ENCODE measurements at places on chromosomes 4 and X.

- DNase-seq = no peak
Measured at GRCh38 chr4:120801137-120801758, 121.3 kb downstream of the PRDM5 start.

DNA sequence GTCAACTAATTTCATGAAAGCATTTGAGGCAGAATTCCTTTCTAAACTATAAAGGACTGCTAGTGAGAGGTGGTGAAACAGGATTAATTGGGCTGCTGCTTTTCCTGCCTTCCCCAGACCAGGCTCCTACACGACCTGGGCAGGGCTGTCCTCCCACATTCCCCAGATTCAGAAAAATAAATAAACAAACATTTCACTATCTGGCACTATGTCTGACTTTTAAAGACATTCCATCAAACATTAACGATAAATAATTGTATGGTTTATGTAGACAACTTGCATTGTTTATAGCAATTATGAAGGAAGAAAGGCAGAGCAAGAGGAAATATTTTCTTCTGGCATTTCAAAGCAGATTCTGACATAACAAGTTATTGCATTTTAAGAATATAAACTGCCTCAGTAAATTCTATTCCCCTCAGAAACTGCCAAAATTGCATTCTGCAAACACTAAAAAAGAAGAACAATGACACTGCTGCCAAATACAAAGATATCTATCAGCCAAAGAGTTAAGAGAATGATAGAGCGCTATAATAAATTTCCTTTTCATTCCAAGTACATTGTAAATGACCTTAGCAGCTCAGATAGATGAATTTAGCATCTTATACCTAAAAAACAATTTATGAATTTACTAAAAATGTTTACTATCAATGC is 214.7 kb upstream of the INTU start:
- DNase-seq = no peak

GRCh38 chrX:144334577-144334976 is 450.7 kb downstream of the UBE2NL start:
- no peak for DNase-seq

DNA sequence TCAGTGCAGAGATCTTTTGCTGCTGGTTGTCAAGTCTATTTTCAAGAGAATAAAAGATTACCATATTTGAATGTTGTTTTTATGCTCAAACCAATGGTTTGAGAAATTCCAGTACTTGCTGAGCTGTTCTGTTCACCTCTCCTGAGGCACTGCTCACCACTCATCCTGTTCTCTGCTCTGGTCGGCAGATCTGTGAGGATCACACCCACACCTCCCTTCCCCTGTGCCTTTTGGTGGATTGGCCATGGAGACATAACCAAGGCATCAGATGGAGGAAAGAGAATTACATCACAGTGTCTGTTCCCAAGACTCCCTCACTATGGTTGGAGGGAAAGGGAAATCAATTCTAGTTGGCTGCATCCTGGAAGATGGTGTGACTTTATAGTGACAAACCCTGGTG is 391.6 kb downstream of the ARHGAP24 start:
- no peak for DNase-seq

DNA sequence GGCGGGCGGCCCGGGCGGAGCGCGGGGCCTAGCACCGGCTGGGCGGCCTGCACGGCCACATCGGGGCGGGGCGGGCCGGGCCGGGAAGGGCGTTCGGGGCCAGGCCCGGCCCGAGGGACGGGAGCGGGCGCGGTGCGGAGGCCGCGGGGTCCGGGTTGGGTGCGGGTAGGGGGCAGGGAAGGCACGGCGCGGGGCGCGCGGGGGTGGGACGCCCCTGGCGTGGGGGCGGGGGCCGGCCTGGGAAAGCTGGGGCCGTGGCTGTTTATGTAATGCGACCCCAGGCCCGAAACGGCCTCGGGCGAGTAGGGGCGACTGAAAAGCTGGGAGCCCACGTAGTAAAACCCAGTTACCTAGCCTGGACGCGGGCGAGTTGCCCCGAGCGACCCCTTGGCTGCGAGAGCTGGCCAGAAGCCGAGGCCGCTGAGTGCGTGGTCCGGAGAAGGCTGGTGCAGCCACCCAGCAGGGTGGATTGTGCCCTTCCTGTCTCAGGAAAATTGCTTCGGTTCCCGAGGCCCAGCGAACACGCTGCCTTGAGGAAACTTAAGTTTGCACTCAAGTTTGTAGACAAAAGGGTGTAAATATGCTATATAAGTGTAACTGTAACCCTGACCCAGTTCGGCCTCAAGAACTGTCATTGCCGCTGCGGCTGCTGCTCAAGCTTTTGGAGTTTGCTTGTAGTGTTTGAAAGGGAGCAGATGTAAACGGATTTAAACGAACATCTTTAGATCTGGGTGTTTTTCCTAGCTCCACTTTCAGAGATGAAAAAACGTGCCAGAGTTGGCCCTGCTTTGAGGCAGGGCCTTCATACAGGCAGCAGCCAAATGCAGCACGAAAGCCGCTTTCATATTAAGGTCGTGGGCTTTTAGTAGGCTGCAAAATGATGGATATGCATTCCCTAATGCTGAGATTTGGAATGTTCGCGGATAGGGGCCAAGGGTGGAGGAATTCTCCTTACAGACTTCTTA is 674 bp downstream of the SEC24B start:
- DNase-seq = no peak

DNA sequence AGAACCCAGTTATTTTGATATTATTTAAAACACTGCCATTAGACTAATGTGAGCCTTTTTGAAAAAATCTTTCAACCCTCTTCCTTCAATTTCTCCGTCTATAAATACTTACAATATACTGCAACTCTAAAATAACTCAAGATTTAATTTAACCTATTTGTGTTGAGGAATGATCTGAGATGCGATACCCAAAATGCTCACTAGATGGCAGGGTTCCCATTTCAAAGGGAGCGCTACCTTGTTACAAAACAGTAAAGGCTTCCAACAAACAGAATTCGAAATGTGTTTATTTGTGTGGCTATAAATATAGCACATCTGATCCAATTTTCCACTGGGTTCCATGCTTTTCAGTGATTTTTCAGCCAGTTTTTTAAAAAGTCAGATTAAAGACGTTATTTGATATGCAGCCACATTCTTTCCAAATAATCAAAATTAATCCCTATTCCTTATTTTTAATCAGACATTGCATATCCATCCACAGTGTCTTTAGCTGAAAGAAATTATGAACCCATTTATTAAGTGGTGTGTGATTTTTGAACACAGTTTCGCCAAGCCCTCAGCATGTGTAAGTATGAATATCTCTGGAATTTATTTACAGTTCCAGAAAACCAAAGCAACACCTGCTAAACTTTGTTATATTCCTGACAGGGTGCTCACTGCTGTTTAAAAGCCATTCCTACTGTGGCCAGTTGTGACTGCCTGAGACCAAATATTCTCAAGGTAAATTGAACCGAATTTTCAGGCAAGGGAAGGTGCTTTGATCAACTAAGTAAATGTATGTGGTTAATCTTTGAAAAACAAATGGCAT is 668.0 kb upstream of the LCORL start:
- DNase-seq = no peak
